NCI-H524 (cell line): ENCODE measurements at places on chromosomes 4 and X.
A peak's percentile ranks its signal among the peaks of the same experiment; 100 is the strongest.

- peak; percentile 41 for DNase-seq
Observed at GRCh38 chr4:173505924-173506518, 24.0 kb downstream of the HAND2 start.

GRCh38 chrX:129872524-129872923, 28.8 kb upstream of the ZDHHC9 start:
- no peak for DNase-seq

DNA sequence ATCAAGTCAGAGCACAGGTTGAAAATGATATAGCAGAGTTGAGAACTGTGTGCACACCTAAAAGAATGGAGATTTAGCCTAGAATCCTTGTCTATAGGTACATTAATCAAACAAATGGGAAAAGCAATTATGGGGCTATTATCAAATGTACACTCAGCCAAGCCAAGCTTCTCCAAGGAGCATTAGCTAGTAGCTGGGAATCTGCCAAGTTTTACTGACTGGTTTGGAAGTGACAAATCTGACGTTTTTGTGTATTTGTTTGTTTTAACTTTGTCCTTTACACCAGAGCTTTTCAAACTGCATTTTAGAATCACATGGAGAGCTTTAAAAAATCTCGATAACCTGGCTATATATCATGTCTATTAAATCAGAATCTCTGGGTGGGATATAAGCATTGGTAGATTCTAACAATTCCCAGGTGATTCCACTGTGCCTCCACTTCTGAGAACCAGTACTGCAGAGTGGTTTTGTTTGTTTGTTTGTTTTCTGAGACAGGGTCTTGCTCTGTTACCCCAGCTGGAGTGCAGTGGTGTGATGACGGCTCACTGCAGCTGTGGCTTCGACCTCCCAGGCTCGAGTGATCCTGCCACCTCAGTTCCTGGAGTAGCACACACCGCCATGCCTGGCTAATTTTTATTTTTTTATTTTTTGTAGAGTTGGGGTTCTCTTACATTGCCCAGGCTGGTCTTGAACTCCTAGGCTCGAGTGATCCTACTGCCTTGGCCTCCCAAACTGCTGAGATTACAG, 279.8 kb downstream of the UNC5C start:
- no peak for DNase-seq

DNA sequence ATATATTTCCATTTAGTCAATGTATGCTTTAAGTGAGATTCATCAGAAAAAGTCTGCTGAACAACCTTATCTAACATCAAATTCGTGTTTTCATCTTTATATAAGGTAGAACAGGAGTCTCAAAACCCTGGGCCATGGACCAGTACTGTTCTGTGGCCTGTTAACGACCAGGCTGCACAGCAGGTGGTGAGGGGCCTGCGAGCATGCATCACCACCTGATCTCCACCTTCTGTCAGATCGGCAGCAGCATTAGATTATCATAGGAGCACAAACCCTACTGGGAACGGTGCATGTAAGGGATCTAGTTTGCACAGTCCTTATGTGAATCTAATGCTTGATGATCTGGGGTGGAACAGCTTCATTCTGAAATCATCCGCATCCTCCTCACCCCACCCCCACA, 3.2 kb downstream of the CTSO start:
- peak; percentile 37 for DNase-seq

DNA sequence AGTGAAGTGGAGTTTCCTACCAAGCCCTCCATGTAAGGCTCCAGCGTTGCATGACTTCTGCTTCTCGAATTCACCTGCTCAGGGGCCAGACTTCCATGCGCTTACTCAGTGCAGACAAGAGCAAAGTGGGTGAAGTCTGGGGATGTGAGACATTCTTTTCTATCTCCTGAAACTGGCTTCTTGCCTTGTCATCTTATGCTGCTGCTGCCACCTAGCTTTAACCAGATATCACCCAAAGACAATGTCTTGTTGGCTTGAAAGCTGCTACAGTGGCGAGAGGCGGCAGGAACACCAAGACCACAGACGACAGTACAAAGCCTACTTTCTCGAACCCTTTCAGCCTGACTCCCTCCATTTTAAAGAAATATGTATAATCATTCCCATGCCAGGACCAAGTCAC, 103.6 kb upstream of the ADGRG2 start:
- no peak for DNase-seq
